ENCODE measurements at places on chromosomes 7 and 10. TPM values are rescaled to one million over a fixed set of nuclear protein-coding genes. Genes with fewer than 3 reads are reported as not detected.
A peak's percentile ranks its signal among the peaks of the same experiment; 100 is the strongest.

Gene LIPF
- not detected for total RNA-seq

Gene SRPK2
- 85.4 TPM for total RNA-seq

Gene CPEB3
- total RNA-seq: 1.9 TPM

Gene SMO
- total RNA-seq: 61.5 TPM

Gene CFTR
- total RNA-seq: 1.2 TPM

Gene CUBN
- total RNA-seq: 1.8 TPM

Gene PRSS37
- not detected for total RNA-seq

Gene ARMH3
- 11.1 TPM for total RNA-seq

Gene IFIT1B
- not detected for total RNA-seq

Gene ELN
- total RNA-seq: 4.0 TPM

Gene CRYGN
- total RNA-seq: 0.59 TPM

- no peak for DNase-seq
- H3K4me3 ChIP-seq: no peak overlapping the region
- H3K27ac ChIP-seq: no peak overlapping the region
These were observed 6.7 kb downstream of the FAM180A start for GRCh38 chr7:135741905-135742304.

GRCh38 chr10:114824391-114824790, 2.8 kb downstream of the FHIP2A start:
- H3K4me1 ChIP-seq: peaks cover 5% of the 10 kb centered on the region
- H3K27me3 ChIP-seq: no peaks in the 10 kb centered on the region
- no peak overlapping the region for H3K4me3 ChIP-seq
- H3K27ac ChIP-seq: no peak overlapping the region

- no peak for DNase-seq
- H3K27me3 ChIP-seq: no peaks in the 10 kb centered on the region
- peak overlapping the region; percentile 45 for H3K27ac ChIP-seq
- peaks cover 49% of the 10 kb centered on the region for H3K4me1 ChIP-seq
These were observed 19.1 kb downstream of the ZNRF2 start for GRCh38 chr7:30303312-30304039.

DNA sequence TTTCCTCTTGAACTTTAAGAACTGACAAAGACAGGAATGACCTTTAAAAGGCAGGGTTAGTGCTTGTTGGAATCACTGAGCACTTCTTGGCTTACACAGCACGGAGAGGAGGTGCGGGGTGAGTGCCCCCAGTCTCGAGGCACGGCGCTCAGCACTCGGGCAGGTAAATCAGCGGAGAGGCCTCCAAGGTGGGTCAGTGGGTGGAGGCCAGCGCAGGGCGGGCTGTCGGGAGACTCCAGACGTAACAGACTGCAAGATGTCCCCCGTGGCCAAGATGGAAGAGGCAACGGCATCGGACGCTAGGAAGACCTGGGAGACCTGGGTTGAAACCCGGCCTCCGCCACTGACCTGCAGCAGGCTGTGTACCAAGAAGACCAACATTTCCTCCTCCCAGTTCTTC, 149.4 kb downstream of the MAD1L1 start:
- H3K27ac ChIP-seq: no peak overlapping the region
- DNase-seq: no peak
- no peaks in the 10 kb centered on the region for H3K4me1 ChIP-seq

DNA sequence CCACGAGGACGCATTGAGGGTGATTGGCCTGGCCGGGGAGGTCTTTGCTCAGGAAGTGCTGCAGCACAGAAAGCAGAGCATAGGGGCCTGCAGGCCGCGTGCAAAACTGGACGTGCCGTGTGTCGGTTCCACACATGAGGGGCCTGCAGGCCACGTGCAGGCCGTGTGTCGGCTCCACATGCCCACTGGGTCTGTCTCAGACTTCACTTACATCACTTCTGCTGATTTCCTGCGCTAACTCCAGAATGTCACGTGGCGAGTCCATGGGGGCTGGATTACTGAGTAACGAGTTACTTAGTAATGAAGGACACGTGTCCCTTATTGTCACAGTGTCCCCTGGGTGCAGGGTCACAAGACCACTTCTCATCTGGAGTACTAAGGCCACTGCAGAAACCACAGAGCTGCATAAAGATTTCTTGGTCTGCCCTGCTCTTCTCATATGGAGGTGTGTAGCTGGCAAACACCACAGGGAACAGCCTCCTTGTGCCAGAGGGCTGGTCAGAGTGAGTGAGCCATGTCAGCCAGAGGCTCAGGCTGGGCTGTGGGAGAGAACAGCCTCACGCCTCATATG, 60.8 kb downstream of the GDI2 start:
- H3K27ac ChIP-seq: peak overlapping the region; percentile 50
- no peak for DNase-seq
- H3K4me3 ChIP-seq: no peak overlapping the region

- no peaks in the 10 kb centered on the region for H3K4me1 ChIP-seq
- DNase-seq: no peak
These were observed 100.2 kb upstream of the RELN start for GRCh38 chr7:104089612-104090011.

DNA sequence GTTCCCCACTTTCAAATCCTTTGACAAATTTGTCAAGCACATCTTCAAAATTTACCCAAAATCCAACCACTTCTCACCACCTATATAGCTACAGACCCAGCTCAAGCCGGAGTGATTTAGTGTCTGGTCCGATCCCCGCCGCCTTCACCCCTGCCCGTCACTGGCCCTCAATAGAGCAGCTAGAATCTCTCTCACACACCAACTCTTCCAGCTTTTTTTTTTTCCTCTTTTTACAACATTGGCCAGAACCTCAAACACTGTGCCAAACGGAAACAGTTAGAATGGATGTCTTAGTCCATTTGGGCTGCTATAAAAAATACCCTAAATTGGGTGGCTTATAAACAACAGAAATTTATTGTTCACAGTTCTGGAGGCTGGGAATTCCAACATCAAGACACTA, 41.1 kb upstream of the TMEM72 start:
- H3K4me3 ChIP-seq: no peak overlapping the region
- H3K27me3 ChIP-seq: peaks cover 14% of the 10 kb centered on the region
- H3K27ac ChIP-seq: no peak overlapping the region
- DNase-seq: no peak

DNA sequence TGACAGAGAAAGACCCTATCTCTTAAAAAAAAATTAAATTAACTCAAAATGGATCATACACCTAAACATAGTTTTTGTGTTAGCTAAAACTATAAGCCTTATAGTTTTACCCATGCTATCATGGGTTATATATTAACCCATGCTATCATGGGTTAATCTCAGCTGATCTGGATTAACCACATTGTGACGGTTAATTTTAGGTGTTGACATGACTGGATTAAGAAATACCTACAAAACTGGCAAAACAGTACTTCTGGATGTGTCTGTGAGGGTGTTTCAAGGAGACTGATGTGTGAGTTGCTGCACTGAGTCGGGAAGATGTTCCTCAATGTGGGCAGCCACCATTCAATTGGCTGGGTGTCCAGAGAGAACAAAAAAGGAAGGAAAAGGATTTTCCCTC, 44.3 kb upstream of the FXYD4 start:
- H3K4me1 ChIP-seq: peaks cover 6% of the 10 kb centered on the region
- no peak overlapping the region for H3K27ac ChIP-seq
- no peak overlapping the region for H3K4me3 ChIP-seq
- no peaks in the 10 kb centered on the region for H3K27me3 ChIP-seq

- H3K27ac ChIP-seq: no peak overlapping the region
- H3K4me3 ChIP-seq: no peak overlapping the region
- no peaks in the 10 kb centered on the region for H3K27me3 ChIP-seq
- DNase-seq: no peak
- H3K4me1 ChIP-seq: peaks cover 8% of the 10 kb centered on the region
- H3K36me3 ChIP-seq: no peaks in the 10 kb centered on the region
These were observed 1.8 kb downstream of the ARMC10 start for GRCh38 chr7:103076764-103077163.

DNA sequence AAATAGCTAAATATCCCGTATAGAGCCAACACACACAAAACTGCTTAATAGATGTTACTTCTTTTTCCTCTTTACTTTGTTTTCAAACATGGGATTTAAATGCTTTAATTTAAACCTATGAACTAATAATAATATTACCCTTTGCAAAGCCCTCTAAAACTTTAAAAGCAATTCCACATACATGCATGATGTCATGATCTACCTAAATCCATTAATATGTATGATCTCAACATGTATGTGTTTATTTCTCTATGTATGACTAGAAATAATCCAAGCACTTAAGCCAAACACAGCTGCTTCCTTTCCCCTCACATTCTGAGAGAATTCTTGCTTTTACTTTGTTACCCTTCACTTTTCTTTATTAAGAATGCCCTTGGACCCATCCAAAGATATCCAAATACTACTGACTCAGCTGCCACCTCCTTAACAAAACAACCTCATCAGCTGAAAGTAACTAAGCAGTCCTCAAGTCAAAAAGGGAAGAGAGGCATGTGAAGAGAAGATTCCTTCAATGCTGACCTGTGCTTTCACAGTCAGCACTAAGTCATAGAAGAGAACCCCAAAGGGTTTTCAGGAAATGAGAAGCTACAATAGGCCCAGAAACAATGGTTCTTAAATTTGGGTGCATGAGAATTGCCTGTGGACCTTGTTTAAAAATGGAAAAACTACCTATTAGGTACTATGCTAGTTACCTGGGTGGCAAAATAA, 266.4 kb upstream of the LRGUK start:
- no peak overlapping the region for H3K27ac ChIP-seq
- no peaks in the 10 kb centered on the region for H3K27me3 ChIP-seq
- no peaks in the 10 kb centered on the region for H3K36me3 ChIP-seq

GRCh38 chr10:24215603-24216002, 6.7 kb downstream of the KIAA1217 start:
- no peak overlapping the region for H3K4me3 ChIP-seq
- DNase-seq: no peak
- H3K36me3 ChIP-seq: no peaks in the 10 kb centered on the region
- no peaks in the 10 kb centered on the region for H3K27me3 ChIP-seq
- H3K27ac ChIP-seq: no peak overlapping the region
- H3K4me1 ChIP-seq: peaks cover 33% of the 10 kb centered on the region

DNA sequence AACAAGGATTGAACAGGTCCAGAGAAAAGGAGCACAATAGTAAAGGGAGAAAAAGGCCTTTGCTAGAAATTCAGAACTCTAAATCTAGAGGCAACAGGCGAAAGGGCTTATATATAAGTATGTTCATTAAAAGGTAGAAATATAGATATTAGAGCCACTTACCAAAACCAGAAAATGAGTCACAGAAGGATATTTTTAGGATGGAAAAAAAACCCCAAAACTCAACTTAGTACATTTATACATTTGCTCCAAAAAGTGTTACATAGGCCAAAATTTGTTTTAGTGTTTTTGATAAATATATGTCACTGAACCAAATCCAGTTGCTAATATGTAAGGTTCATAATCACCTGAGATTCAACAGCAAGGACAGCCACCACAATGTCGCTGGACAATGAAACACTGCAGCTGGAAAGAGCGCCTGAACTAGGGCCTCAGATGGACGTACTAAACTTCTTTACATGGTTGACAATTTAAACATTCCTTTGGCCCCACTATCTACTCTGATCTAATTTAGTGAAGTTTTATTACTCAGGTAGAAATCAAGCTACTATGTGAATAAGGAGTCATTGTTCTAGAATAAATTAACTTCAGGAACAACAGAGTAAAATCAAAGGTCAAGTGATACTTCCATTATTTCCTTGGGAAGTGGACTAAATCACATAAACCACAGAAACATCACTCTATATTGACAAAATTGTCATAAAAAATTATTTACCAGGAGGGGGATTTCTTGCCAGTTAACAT, 10.9 kb downstream of the FAM3C start:
- peaks cover 11% of the 10 kb centered on the region for H3K4me1 ChIP-seq
- no peaks in the 10 kb centered on the region for H3K36me3 ChIP-seq
- no peak for DNase-seq
- H3K27ac ChIP-seq: no peak overlapping the region
- no peak overlapping the region for H3K4me3 ChIP-seq

DNA sequence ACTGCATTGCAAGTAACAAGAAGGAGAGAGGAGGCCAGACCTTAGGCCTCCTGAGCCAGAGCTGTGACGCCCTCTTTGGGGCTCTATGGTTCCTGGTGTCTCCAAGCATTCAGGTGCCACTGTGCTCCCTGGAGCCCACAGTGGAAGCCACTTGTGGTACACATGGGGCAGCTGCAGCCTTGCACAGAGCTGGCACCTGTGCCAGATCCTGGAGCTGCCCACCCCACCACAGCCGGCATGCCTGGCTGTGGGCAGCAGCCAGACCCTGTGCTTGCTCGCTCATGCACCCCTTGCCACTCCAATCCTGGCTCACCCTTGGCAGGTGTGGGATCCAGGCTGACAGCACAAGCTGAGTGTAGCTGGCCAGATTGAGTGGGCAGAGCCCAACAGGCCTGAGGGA, 173.8 kb upstream of the SMIM30 start:
- no peak overlapping the region for H3K4me3 ChIP-seq
- H3K27me3 ChIP-seq: no peaks in the 10 kb centered on the region
- no peaks in the 10 kb centered on the region for H3K4me1 ChIP-seq
- H3K27ac ChIP-seq: no peak overlapping the region

DNA sequence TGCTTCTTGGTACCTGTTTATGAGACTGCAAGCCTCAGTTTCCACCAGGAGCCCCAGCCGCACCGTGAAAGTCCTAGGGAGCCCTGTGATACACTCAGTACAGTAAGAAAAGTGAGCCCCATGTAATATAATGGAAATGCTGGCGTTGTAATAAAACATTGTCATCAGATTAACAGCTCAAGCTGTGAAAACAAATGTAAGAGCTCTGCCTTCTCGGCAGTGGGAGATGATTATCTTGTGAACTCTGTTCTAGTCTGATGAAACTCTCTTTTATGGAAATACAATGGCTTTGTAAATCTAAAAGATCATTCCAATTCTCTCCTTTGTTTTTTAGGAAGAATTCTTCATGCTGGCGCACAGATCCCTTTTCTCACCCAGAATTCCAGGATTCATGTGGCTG, 299.9 kb downstream of the ABCA13 start:
- no peaks in the 10 kb centered on the region for H3K36me3 ChIP-seq
- no peak for DNase-seq
- H3K4me1 ChIP-seq: peaks cover 8% of the 10 kb centered on the region
- no peak overlapping the region for H3K27ac ChIP-seq
- no peaks in the 10 kb centered on the region for H3K27me3 ChIP-seq

GRCh38 chr7:81031243-81031642, 112.4 kb upstream of the SEMA3C start:
- H3K27me3 ChIP-seq: no peaks in the 10 kb centered on the region
- no peaks in the 10 kb centered on the region for H3K4me1 ChIP-seq
- H3K4me3 ChIP-seq: no peak overlapping the region
- DNase-seq: no peak
- no peaks in the 10 kb centered on the region for H3K36me3 ChIP-seq

GRCh38 chr7:132603220-132603833, 27.1 kb upstream of the PLXNA4 start:
- H3K36me3 ChIP-seq: no peaks in the 10 kb centered on the region
- H3K4me3 ChIP-seq: no peak overlapping the region
- H3K4me1 ChIP-seq: no peaks in the 10 kb centered on the region

GRCh38 chr7:521221-522070, 1.8 kb upstream of the PDGFA start:
- H3K27ac ChIP-seq: no peak overlapping the region
- peak overlapping the region; percentile 67 for H3K4me3 ChIP-seq
- H3K4me1 ChIP-seq: peaks cover 9% of the 10 kb centered on the region

DNA sequence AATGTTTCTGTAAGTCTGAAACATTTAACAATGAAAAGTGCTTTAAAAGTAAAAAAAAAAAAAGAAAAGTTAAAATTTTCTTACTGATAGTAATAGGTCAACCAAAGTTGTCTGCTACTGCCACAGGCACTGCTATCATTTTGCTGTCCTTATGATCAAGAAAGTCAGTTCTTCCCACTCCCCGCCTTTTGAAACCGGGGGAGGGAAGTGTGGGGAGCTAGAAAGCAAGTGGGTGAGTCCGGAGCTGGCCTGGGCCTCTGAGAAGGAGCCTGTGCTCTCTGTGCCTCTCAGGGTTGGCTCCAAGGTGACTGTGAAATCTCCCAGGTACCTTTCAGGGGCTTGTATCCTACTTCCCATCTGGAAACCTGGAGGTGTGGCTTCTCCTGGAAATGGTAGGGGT, 7.3 kb downstream of the C7orf57 start:
- peaks cover 2% of the 10 kb centered on the region for H3K27me3 ChIP-seq
- no peak overlapping the region for H3K27ac ChIP-seq
- peak; percentile 12 for DNase-seq
- H3K4me3 ChIP-seq: no peak overlapping the region
- H3K4me1 ChIP-seq: peaks cover 46% of the 10 kb centered on the region

All from GM23338 (cell line).